Smooth muscle cell of trachea (primary cell): ENCODE measurements at places on chromosomes 6 and 20. TPM values are rescaled to one million over a fixed set of nuclear protein-coding genes. Genes with fewer than 3 reads are reported as not detected.

The HLA-DQB1 gene
- not detected in 2 replicates for total RNA-seq

The MCHR2 gene
- total RNA-seq = not detected in 2 replicates

The SLC17A3 gene
- not detected in 2 replicates for total RNA-seq

The TFAP2A gene
- total RNA-seq = under 0.01 and 0.29 TPM in 2 replicates

The TBX18 gene
- total RNA-seq = 28.1 and 55.7 TPM in 2 replicates
